ENCODE measurements at places on chromosomes 3 and 15.

- DNase-seq, result no peak
Observed at GRCh38 chr3:39809995-39810595, 686 bp downstream of the MYRIP start.

DNA sequence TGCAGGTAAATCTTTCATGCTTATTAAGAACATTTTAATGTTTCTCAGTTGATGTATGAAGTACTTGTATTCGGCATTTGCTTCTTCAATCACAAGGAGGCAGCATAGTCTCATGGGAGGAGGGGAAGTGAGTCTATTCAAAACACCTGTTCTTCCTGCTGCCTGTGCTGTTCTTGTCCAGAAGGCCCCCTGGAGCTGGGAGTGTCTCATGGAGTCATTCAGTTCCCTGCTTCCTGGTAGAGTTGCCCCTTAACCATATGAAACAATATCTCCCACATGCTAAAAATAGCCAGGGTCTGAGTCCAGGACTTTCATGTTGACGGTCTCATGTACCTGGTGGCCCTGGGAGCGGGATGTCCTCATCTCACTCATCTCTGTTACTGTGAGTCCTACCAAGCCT lies 15.5 kb upstream of the PPP1R2 start:
- DNase-seq, result no peak

GRCh38 chr3:135758961-135759360 lies 206.6 kb upstream of the PPP2R3A start:
- DNase-seq, result no peak

GRCh38 chr3:37466660-37467359 lies 292.4 kb upstream of the LRRFIP2 start:
- DNase-seq, result no peak

DNA sequence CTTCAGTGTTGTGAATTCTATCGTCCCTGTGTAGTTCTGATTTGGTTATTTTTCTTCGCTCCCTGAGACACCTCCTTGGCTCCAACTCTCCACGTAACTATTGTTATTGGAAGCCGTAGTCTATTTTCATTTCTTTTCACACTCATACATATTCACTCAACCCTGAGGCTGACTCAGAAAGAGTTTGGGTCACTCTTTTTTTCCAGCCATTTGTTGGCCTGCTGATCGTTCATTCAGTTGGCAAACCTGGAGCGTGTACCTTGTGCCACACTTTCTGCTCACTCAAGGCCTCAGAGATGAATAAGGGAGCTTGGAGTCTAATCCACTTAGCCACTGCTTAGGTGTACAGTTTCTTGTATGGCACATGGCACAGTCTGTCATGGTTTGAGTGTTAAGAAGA lies 22.4 kb downstream of the GYG1 start:
- no peak for DNase-seq

DNA sequence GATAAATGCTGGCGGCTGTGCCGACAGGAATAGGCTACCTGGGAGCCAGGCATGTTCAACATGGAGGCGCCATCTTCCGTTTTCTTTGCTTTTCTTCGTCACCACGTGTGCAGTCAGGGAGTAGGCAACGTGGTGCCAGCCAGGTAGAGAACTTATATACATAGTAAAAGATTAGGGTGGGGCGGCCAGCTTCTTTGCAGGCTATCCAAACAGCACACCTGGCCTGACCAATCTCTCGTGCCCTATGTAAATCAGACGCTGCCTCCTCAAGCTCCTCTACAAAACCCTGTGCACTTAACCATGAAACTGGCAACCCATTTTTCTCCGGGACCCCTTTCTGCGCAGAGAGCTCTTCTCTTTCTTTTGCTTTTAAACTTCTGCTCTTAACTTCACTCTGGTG lies 28.6 kb upstream of the OR5K4 start:
- DNase-seq, result no peak

- DNase-seq, result no peak
Observed at GRCh38 chr3:54056521-54056920, 65.8 kb upstream of the CACNA2D3 start.

- DNase-seq, result no peak
Observed at GRCh38 chr3:45994419-45995235, 997 bp downstream of the FYCO1 start.

GRCh38 chr3:185585518-185585858 lies 607 bp upstream of the SENP2 start:
- DNase-seq, result no peak

GRCh38 chr15:79007066-79007465 lies 62.2 kb upstream of the CTSH start:
- DNase-seq, result peak; percentile 47

GRCh38 chr3:170098753-170099152 lies 61.0 kb downstream of the GPR160 start:
- DNase-seq, result no peak

DNA sequence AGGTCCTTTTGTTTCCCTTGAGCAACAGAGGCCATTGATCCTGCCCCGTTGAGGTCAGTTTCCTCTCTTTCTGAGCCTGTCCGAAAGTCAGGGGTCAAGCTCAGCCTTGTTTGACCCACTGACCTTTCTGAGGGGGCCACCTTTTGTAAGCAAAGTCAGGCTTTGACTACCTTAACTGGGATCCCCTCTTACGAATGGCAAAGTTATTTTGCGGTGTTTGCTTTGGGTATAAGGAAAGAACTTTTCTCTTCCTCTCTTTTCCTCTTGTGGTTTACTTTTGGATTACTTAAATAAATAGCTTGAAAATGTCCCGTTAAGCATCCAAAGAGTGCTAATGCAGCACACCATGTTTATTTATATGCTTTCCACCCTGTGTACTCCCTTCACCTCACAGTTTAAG lies 340.6 kb downstream of the THSD4 start:
- DNase-seq, result no peak

DNA sequence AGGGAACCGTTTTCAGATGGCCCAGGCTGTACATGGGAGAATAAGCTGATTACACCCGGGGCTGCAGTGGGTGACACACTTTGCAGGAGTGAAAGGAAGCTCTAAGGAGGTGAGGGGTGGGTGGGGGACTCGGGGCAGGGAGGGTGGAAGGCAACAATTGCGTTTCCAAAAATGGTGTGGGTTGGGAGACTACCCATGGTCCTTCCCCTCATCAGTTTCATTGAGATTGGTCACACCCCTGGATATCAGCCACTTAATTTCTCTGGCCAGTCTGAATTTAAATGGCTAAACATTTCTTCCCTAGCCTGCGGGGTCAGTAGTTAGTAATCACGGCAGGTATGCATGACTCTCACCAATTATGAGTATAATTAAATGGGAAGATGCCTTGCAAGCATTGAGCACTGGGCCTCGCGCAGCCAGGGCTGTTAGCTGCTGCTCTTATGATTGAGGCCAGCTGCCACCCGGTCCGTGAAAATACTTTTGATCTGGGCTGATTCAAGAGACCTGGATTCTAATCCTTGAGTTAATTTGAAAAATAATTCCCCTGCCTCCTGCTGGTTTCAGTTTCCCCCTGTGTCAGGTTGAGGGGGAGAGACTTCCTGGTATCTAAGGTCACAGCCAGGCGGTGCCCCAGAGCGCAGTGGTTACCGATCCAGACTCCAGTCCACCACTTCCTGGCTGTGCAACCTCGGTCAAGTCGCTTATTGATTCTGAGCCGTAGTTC lies 23.3 kb downstream of the SLC6A6 start:
- DNase-seq, result no peak

- no peak for DNase-seq
Observed at GRCh38 chr3:39103324-39103693, 4.1 kb downstream of the GORASP1 start.

DNA sequence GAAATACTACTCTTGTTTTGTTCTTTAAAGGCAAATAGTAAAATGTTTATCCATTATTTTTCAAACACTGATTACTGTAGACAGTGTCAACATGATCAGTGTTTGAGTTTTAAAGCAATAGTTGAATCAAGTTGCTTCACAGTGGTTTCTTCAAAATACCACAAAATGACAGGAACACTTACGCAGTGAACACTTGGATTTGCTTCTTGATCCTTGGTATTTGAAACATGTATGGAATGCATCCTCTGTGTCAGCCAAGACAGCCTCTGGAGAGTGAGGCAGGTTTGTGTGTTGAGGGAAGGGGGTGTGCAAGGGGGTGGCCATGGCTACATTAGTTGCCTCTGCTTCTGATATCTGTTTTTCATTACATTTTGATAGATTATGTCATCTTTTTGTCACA lies 413.0 kb downstream of the RBMS3 start:
- DNase-seq, result peak; percentile 99

DNA sequence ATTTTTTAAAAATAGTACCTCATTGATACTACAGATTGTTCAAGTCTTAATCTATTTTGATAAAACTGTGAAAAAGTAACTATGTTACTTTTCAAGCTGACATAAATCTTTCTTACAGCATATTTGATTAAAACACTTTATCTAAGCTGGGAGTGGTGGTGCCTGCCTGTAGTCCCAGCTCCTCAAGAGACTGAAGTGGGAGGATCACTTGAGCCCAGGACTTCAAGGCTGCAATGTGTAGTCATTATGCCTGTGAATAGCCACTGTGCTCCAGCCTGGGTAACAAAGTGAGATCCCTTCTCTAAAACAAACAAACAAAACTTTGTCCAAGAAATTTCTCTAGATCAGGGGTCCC lies 59.6 kb upstream of the NEDD4 start:
- no peak for DNase-seq

GRCh38 chr15:68352401-68353062 lies 75.0 kb downstream of the FEM1B start:
- peak; percentile 90 for DNase-seq

DNA sequence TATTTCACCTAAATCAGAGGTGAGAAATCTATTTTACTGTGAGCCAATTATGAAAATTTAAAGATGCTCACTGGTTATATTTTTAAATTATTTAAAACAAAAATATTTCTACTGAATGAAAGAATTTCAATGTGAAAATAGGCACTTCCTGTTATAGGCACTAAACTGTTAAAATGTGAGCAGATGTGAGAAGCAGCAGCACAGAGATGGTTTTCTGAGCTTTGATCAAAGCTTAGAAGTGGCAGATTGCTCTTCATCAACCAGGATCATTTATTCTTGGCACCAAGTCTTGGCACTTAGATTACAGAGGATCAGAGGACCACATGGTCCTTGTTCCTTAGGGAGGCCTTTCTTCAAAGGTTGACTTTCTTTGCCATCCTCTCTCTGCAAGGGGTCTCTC lies 18.0 kb upstream of the TSC22D2 start:
- DNase-seq, result no peak

- DNase-seq, result peak; percentile 48
Observed at GRCh38 chr3:124372775-124373174, 357.5 kb upstream of the UMPS start.

- peak; percentile 25 for DNase-seq
Observed at GRCh38 chr3:63450023-63450422, 171.9 kb downstream of the SYNPR start.

DNA sequence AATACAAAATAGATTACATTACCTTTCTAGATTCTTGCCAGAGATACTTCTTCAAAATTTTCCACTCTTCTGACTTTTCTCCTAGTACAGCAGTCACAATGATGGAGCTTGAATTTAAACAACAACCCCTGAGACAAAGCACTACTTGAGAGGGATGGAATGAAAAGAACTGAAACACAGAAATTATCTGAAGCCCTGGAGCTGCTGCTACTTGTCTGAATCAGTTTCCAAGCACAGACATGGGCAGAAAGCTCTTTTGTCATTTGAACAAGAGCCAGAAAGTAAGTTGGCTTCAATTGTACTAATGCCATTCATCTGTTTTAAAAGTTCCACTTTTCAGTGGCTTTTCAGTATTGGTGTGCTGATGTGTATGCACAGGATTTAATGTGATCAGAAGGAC lies 718.5 kb upstream of the ARPP21 start:
- no peak for DNase-seq

DNA sequence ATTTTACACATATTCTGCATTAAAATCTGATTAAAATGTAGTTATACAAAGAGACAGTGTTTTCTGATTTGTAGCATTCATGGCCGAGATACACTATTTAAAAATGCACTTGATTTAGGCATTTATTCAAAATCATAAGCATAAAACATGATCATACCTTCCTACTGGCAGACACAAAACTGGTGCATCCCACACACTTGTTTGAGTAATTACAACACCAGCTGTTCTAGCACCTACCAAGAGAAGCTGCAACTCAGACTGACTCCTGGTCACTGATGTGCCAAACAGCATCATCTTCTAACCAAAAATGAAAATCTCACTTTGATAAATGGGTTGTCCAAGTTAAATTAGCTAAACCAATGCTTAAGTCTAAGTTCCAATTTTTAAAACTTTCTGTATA lies 262.7 kb upstream of the NSMCE3 start:
- DNase-seq, result no peak

DNA sequence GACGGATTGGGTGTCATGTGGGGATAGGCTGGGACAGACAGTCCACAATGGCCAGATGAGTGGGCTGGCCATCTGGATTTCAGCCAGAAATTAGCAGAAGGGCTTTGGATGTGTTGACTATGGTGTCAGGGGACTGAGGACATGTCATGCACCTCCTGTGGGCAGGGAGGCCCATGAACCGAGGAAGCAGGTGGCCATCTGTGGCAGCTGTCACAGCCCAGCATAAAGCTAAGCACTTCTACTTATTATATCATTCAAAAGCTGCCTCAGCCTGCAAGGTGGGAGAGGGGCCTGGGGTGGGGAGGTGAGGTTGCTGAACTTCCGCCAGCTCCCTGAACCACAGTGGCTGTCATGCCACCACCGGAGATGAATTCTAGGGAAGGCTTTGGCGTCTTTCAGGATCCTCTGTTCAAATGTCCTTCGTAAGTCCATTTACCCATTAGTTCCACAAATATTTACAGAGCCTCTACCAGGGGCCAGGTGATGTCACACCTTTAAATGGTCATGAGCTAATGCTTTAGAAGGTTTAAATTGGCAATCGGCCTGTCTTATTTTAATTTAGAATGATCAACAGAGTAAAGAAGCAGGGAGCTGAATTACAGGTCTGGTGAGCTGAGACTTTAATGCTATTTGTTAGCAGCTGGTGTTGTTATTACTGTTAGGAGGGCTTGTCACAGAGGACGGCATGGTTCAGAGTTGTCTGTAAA lies 23.6 kb upstream of the CAV3 start:
- no peak for DNase-seq

DNA sequence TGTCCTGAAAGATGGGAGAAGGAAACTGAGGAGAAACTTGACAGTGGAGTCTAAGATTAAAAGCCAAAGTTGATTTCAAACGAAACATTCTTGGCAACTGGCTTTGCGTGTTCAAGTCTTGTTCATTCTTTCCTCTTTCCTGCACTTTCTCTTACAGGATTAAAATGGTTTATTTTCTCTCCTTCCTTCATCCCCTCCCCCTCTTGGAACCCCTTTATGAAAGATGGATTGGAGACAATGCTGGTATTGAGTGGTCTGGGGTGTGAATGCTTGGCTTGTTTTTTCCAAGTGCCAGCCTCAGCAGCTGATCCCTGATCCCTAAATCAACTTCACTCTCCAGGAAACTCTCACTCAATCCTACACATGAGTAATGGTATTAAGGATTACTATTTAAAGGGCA lies 703 bp upstream of the LSAMP start:
- DNase-seq, result no peak

- DNase-seq, result peak; percentile 28
Observed at GRCh38 chr15:62066663-62067447, at the start of gene C2CD4A. Gene C2CD4A (plus strand): TSS chr15:62066977. CDS start chr15:62067614, 637 bp downstream.

GRCh38 chr3:72629191-72629631 lies 219.0 kb downstream of the SHQ1 start:
- no peak for DNase-seq

Data from fibroblast of skin of abdomen (primary cell).